GM23248 (cell line): ENCODE measurements at places on chromosomes 5 and 9. TPM values are rescaled to one million over a fixed set of nuclear protein-coding genes. Genes with fewer than 3 reads are reported as not detected.

GRCh38 chr5:153399595-153399994, 90.9 kb upstream of the GRIA1 start:
- H3K27ac ChIP-seq = no peak overlapping the region
- no peak for DNase-seq
- H3K4me3 ChIP-seq = no peak overlapping the region
- H3K27me3 ChIP-seq = no peaks in the 10 kb centered on the region
- H3K4me1 ChIP-seq = peaks cover 19% of the 10 kb centered on the region
- no peaks in the 10 kb centered on the region for H3K36me3 ChIP-seq

GRCh38 chr5:119902593-119902992, 273.2 kb downstream of the FAM170A start:
- DNase-seq = no peak
- H3K36me3 ChIP-seq = no peaks in the 10 kb centered on the region
- no peaks in the 10 kb centered on the region for H3K27me3 ChIP-seq
- no peak overlapping the region for H3K4me3 ChIP-seq
- no peak overlapping the region for H3K27ac ChIP-seq

DNA sequence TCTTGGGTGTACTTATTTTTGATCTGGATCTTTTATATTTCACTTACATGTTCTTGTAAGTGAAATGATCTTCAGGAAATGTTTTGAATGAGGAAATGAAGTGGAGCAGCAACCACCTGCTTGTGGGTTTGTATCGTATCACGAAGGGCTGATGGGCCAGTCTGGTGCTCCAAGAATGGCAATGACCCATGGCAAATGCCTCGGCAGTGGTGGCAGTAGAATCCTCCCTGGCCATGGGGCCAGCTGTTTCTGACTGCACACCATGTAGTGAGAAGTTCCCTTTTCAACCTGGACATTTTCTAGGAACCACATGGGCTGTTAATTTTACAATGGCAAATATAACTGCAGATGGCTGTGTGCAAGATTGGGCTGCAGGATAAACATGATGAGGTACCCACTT, 29.9 kb downstream of the MAT2B start:
- no peak for DNase-seq
- peaks cover 13% of the 10 kb centered on the region for H3K27me3 ChIP-seq
- no peak overlapping the region for H3K27ac ChIP-seq
- no peaks in the 10 kb centered on the region for H3K4me1 ChIP-seq

GHR gene
- total RNA-seq = 0.51 and 1.5 TPM in 2 replicates

DNA sequence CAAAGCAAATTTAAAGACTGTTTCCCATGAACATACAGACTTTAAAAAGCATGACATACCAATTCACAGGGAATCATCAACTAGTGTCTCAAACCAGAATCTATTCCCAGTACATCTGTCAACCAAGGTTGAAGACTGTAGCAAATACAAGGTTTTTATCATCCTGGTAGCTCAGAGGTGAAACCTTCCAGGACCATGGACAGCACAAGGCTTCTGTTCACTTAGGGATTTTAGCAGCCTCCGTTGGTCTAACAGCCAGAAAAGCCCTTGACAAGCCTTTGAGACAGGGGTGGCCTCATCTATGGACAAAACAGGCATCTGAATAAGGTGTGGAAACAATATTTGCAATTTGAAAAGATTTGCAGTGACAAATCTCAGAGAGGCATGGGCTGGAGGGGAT, 119.0 kb downstream of the TRIM32 start:
- H3K36me3 ChIP-seq = no peaks in the 10 kb centered on the region
- no peaks in the 10 kb centered on the region for H3K27me3 ChIP-seq
- H3K4me3 ChIP-seq = no peak overlapping the region
- no peak overlapping the region for H3K27ac ChIP-seq

GRCh38 chr9:123063177-123063598, 29.7 kb downstream of the GPR21 start:
- H3K4me1 ChIP-seq = peaks cover 45% of the 10 kb centered on the region
- H3K27ac ChIP-seq = no peak overlapping the region; the same call in none of the 2 replicates
- H3K36me3 ChIP-seq = peaks cover 28% of the 10 kb centered on the region; the same call in 1 of the 2 replicates
- H3K27me3 ChIP-seq = no peaks in the 10 kb centered on the region
- H3K4me3 ChIP-seq = no peak overlapping the region

- no peaks in the 10 kb centered on the region for H3K36me3 ChIP-seq
- H3K4me1 ChIP-seq = no peaks in the 10 kb centered on the region
- no peaks in the 10 kb centered on the region for H3K27me3 ChIP-seq
- H3K27ac ChIP-seq = no peak overlapping the region
- no peak overlapping the region for H3K4me3 ChIP-seq
Observed at GRCh38 chr9:27505744-27506161, 18.3 kb upstream of the IFNK start.

DNA sequence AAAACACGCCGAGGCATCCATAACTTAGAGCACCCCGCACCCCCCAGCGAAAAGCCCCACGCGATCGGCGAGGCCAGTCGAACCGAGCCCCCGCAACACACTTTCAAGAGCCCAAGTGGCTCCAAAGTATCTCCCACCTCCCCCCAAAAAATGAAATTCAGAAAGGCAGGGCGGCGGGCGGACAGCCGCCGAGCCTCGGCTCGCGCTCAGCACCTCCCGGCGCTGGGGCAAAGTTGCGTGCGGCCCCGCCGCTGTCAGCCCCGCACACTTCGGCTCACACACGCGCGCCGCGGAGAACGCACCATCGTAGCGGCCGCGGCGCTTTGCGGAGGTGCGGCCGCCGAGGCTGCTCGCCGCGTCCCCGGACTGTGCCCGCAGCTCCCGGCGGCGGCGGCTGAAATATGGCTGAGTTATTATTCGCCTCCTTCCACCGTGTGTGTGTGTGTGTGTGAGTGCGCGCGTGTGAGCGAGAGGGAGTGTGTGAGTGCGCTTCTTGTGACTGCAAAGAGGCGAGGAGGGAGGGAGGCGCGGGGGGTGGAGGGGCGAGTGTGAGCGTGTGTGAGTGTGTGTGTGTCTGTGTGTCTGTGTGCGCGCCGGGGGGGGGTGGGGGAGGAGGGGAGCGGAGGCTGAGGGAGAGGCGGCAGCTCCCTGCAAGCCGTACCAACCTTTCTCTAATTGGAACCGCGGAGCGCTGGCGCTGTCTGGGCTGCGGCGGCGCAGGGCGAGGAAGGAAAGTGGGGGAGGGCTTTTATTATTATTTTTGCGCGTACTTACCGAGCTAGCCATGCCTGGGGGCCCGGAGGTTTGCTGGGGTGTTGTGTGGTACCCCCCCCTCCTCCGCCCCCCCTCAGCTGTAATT, 599 bp downstream of the MLLT3 start:
- H3K27ac ChIP-seq = peak overlapping the region; percentile 79
- H3K36me3 ChIP-seq = no peaks in the 10 kb centered on the region
- peak overlapping the region; percentile 91 for H3K4me3 ChIP-seq
- peak; percentile 76 for DNase-seq

DNA sequence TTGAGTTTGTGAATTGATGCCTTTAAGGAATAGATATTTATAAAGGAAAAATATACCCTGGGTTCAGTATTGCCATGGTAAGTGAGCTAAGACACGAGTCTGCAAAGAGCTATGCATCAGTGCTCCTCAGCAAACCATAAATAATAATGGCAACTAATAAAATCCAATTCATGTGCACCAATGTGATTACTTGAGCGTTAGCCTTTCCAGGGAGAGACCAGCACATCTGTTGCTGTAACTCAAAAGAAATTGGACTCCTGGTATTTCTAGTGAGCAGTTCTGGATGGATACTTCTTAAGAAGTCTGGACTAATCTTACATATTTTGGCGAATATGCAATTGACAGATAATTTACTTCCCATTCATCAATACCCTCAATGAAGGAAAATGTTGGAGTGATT, 373.3 kb downstream of the ARHGEF28 start:
- no peak overlapping the region for H3K27ac ChIP-seq
- no peaks in the 10 kb centered on the region for H3K27me3 ChIP-seq
- H3K4me3 ChIP-seq = no peak overlapping the region
- no peak for DNase-seq
- H3K36me3 ChIP-seq = no peaks in the 10 kb centered on the region

KLF9 gene
- 14.3 and 14.5 TPM in 2 replicates for total RNA-seq

GRCh38 chr5:90279091-90279490, 130.5 kb downstream of the CETN3 start:
- no peaks in the 10 kb centered on the region for H3K36me3 ChIP-seq
- no peak overlapping the region for H3K4me3 ChIP-seq
- no peak overlapping the region for H3K27ac ChIP-seq

DNA sequence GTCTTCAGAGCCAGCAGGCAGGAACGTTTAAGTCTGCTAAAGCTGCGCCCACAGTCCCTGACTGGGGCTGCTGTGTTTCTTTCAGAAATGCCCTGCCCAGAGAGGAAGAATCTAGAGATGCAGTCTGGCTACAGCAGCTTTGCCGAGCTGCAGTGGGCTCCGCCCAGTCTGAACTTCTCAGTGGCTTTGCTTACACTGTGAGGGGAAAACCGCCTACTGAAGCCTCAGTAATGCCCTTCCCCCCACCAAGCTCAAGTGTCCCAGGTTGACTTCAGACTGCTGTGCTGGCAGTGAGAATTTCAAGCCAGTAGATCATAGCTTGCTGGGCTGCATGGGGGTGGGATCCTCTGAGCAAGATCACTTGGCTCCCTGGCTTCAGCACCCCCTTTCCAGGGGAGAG, 78.4 kb downstream of the SREK1 start:
- H3K4me1 ChIP-seq = no peaks in the 10 kb centered on the region
- no peaks in the 10 kb centered on the region for H3K36me3 ChIP-seq
- H3K4me3 ChIP-seq = no peak overlapping the region
- H3K27ac ChIP-seq = no peak overlapping the region

EQTN gene
- total RNA-seq = not detected in 2 replicates

PCDHB8 gene
- total RNA-seq = 2.1 and 2.9 TPM in 2 replicates

GRCh38 chr5:139299486-139299885, 5.9 kb downstream of the MATR3 start:
- no peak overlapping the region for H3K4me3 ChIP-seq
- H3K36me3 ChIP-seq = no peaks in the 10 kb centered on the region

- no peaks in the 10 kb centered on the region for H3K36me3 ChIP-seq
- H3K4me3 ChIP-seq = no peak overlapping the region
- H3K27ac ChIP-seq = no peak overlapping the region
- DNase-seq = peak; percentile 86
- peaks cover 7% of the 10 kb centered on the region; the same call in 1 of the 2 replicates for H3K27me3 ChIP-seq
Observed at GRCh38 chr9:18979367-18979766, 53.6 kb downstream of the SAXO1 start.

ASB6 gene
- 22.9 and 24.9 TPM in 2 replicates for total RNA-seq

SV2C gene
- total RNA-seq = not detected in 2 replicates

CCNO gene
- total RNA-seq = 3.3 TPM in 1 of 2 replicates, not detected in the other

- peak; percentile 59 for DNase-seq
- no peak overlapping the region for H3K4me3 ChIP-seq
- no peak overlapping the region for H3K27ac ChIP-seq
- peaks cover 10% of the 10 kb centered on the region for H3K4me1 ChIP-seq
Observed at GRCh38 chr5:77356740-77357139, 135.4 kb downstream of the WDR41 start.

DNA sequence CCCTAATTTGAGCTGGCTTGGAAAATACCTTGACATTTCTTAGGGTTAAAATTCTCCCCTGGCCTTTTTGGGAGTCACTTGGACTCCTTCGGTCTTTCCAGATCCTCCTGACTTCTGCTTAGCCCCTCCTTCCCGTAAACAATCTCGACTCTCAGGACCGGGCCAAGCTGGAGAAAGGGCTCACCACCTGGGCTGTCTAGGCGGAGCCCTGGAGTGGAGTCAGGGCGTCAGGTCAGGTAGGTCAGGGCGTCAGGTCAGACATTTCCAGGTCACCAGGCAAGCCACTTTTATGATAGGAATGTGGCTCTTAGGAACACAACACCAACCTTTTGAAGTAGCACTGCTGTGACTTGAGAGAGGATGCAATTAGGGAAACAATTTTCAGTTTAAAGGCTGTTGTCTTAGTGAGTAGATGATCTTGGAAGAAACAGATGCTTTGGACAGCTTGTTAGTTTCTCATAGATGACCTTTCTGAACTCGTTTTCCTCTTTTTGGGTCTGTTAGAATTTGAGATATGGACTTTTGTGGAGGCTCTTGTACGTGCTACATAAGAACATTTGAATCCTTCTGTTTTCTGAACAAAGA, 12.8 kb downstream of the OSTF1 start:
- no peak overlapping the region for H3K27ac ChIP-seq
- no peak for DNase-seq
- no peaks in the 10 kb centered on the region for H3K27me3 ChIP-seq
- H3K4me3 ChIP-seq = no peak overlapping the region

ATP10B gene
- total RNA-seq = not detected in 2 replicates

C5orf52 gene
- total RNA-seq = not detected in 2 replicates

PCDHB6 gene
- total RNA-seq = 0.22 and 0.38 TPM in 2 replicates

GRCh38 chr5:148343046-148343407, 7.7 kb downstream of the SPINK9 start:
- no peaks in the 10 kb centered on the region for H3K36me3 ChIP-seq
- no peaks in the 10 kb centered on the region for H3K27me3 ChIP-seq
- H3K4me1 ChIP-seq = no peaks in the 10 kb centered on the region
- no peak for DNase-seq
- no peak overlapping the region for H3K27ac ChIP-seq

SLC46A2 gene
- total RNA-seq = not detected in 2 replicates

- H3K27ac ChIP-seq = no peak overlapping the region
- H3K4me3 ChIP-seq = no peak overlapping the region
- H3K36me3 ChIP-seq = no peaks in the 10 kb centered on the region
- H3K4me1 ChIP-seq = no peaks in the 10 kb centered on the region
- H3K27me3 ChIP-seq = no peaks in the 10 kb centered on the region
Observed at GRCh38 chr5:151222054-151222789, 1.7 kb downstream of the CCDC69 start.

- H3K36me3 ChIP-seq = no peaks in the 10 kb centered on the region
- no peak for DNase-seq
- H3K4me1 ChIP-seq = no peaks in the 10 kb centered on the region
- peaks cover 18% of the 10 kb centered on the region; the same call in 1 of the 2 replicates for H3K27me3 ChIP-seq
- H3K4me3 ChIP-seq = no peak overlapping the region
Observed at GRCh38 chr9:92988215-92988768, 41.0 kb downstream of the FGD3 start.

DNA sequence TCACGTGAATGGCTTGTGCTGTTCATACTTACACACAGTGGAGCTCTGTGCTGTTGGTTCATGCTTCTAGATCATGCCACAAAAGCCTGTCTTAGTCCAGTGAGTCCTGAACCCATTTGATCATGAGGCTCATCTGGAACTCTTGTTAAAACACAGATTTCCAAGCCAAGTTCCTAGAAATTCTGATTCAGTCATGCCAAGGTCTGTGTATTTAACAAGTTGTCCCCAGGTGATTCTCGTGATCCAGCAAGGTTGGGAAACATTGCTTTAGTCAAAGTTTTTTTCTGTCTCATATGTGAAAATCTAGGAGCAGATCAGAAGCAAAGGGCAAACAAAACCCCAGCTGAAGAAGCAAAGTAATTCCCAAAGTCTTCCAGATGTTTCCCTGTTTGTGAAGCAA, 112.5 kb upstream of the GAS1 start:
- H3K4me1 ChIP-seq = peaks cover 20% of the 10 kb centered on the region
- H3K4me3 ChIP-seq = no peak overlapping the region
- no peak overlapping the region for H3K27ac ChIP-seq
- no peaks in the 10 kb centered on the region for H3K27me3 ChIP-seq
- no peak for DNase-seq
- H3K36me3 ChIP-seq = no peaks in the 10 kb centered on the region

DNA sequence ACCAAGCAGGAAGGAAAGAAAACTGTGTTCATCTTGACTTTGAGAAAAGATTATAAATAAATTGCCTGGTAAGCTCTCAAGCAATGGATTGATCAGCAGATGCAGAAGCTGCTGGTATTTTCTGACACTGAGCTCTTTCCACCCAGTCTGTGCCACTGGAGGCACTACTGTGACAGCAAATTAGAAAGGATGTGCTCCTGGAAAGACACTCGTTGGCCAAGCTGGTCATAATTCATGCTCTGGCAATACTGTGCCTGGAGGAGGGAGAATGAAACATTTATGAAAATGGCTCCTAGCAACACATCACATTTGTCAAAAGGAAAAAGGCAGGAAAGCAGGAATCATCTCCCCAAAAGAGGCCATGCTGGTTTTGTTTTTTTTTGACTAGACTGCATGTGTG, 84.2 kb downstream of the CAVIN4 start:
- H3K27me3 ChIP-seq = no peaks in the 10 kb centered on the region
- no peaks in the 10 kb centered on the region for H3K4me1 ChIP-seq
- H3K4me3 ChIP-seq = no peak overlapping the region
- DNase-seq = no peak
- no peaks in the 10 kb centered on the region for H3K36me3 ChIP-seq
- H3K27ac ChIP-seq = no peak overlapping the region
